ENCODE measurements at places on chromosomes 2 and 18. TPM values are rescaled to one million over a fixed set of nuclear protein-coding genes. Genes with fewer than 3 reads are reported as not detected.

The ST8SIA3 gene
- total RNA-seq, result not detected

The IL36A gene
- 0.32 TPM for total RNA-seq

The PDCD1 gene
- 8.9 TPM for total RNA-seq

The ARHGEF4 gene
- not detected for total RNA-seq

The ITGA4 gene
- 157 TPM for total RNA-seq

The GAL3ST2 gene
- not detected for total RNA-seq

The CRYGD gene
- not detected for total RNA-seq

The DOCK10 gene
- 278 TPM for total RNA-seq

The PSTPIP2 gene
- 13.8 TPM for total RNA-seq

The ABCG8 gene
- not detected for total RNA-seq

The ABHD1 gene
- total RNA-seq, result 0.24 TPM

The FEV gene
- total RNA-seq, result not detected

The ITPRIPL1 gene
- 40.4 TPM for total RNA-seq

The HOXD9 gene
- not detected for total RNA-seq

The DNER gene
- not detected for total RNA-seq

The ZNF519 gene
- 14.9 TPM for total RNA-seq

All from T-helper 1 cell treated with Interleukin-12 subunit alpha and Interleukin-12 subunit beta and Interleukin-4 antibody, amounts not matched to agents 30 ng/mL and 1 ng/mL, for 36 hours (primary cell).